ENCODE measurements at places on chromosomes 5 and 9.

DNA sequence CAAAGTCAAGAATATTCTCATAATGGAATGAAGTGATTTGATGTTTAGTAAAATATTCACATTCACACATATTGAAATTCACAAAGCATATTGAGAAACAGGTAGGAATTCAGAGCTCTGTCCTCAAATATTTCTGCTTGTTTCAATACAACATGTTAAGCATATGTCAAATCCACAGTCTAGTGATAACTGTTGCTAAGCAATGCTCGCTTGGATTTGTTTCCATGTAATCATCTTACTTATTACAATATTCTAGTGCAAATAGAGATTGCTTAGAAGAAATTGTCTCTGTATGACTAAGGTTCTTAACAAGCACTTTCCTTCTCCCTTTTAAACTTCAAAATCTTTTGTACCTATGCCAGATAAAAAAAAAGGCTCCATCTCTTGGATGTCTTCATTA is 995.7 kb downstream of the CDH18 start:
- H3K27ac ChIP-seq, result no peak overlapping the region
- no peak overlapping the region for H3K4me3 ChIP-seq
- DNase-seq, result no peak
- H3K4me1 ChIP-seq, result no peaks in the 10 kb centered on the region

DNA sequence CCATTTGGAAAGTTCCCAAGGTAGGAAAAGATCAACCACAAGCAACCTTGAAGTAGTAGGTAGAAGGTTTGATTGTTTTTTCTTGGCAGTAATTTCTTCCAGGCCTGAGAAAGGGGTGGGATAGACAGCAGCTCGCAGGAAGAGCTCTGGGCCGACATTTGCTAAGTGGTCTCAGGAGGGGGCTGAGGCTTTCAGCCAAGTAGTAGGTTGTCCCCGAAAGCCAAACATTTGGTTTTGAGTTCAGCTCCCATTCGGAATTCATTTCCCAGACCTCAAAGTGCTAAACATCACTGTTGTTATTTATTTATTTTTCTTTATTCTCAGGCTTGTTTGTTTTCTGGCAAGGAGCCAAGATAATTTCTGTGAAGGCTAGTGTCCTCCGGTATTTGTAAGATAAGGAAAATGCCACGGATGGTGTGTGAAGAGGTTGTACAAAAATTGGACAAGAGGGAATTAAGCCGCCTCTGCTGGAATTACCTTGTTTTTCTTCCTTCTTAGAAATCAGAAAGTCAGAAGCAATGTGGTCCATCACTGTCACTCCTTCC is 112.1 kb downstream of the KIF4B start:
- no peaks in the 10 kb centered on the region for H3K36me3 ChIP-seq
- H3K4me1 ChIP-seq, result no peaks in the 10 kb centered on the region
- H3K27me3 ChIP-seq, result no peaks in the 10 kb centered on the region
- no peak for DNase-seq
- no peak overlapping the region for H3K4me3 ChIP-seq
- no peak overlapping the region for H3K27ac ChIP-seq

- H3K27ac ChIP-seq, result no peak within 1 kb of the TSS
- no peak for DNase-seq
- no peaks in the 10 kb centered on the region for H3K36me3 ChIP-seq
- no peaks in the 10 kb centered on the region for H3K4me1 ChIP-seq
- peaks cover 6% of the 10 kb centered on the region for H3K27me3 ChIP-seq
- H3K4me3 ChIP-seq, result no peak within 1 kb of the TSS
These were observed at the start of gene BTNL9 for GRCh38 chr5:181039931-181040630. Gene BTNL9 (plus strand): TSS chr5:181040266. CDS start chr5:181045490, 5,224 bp downstream.

GRCh38 chr5:10580531-10581423 is 16.9 kb downstream of the ANKRD33B start:
- no peak for DNase-seq
- no peak overlapping the region for H3K4me3 ChIP-seq
- H3K4me1 ChIP-seq, result no peaks in the 10 kb centered on the region
- H3K27me3 ChIP-seq, result no peaks in the 10 kb centered on the region
- H3K36me3 ChIP-seq, result no peaks in the 10 kb centered on the region

Measured in CD8-positive, alpha-beta memory T cell (primary cell).